Stimulated activated CD4-positive, alpha-beta T cell treated with anti-CD3 and anti-CD28 coated beads, TNF-alpha, amount 100 ng/mL, for 1 hour (primary cell): ENCODE measurements at places on chromosomes 12 and 14.

DNA sequence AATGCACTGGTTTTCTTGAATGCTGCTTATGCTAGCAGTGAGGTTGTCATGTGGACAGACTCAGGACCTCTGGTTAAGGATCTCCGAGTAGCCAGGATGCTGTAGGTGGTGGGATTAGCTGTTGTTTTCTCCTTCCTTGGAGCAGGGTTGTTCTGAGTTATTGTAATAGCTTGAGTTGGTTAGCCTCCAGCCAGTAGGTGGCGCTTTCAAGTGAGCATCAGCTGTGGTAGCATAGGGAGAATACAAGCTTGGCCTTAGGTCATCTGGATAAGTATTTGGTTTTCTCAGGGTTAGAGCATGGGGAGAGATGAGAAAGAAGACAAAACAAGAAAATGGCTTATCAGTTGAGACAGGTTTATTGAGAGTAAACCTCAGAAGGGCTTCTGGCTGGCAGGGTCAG is 299.7 kb upstream of the FBXO33 start:
- DNase-seq, result no peak

DNA sequence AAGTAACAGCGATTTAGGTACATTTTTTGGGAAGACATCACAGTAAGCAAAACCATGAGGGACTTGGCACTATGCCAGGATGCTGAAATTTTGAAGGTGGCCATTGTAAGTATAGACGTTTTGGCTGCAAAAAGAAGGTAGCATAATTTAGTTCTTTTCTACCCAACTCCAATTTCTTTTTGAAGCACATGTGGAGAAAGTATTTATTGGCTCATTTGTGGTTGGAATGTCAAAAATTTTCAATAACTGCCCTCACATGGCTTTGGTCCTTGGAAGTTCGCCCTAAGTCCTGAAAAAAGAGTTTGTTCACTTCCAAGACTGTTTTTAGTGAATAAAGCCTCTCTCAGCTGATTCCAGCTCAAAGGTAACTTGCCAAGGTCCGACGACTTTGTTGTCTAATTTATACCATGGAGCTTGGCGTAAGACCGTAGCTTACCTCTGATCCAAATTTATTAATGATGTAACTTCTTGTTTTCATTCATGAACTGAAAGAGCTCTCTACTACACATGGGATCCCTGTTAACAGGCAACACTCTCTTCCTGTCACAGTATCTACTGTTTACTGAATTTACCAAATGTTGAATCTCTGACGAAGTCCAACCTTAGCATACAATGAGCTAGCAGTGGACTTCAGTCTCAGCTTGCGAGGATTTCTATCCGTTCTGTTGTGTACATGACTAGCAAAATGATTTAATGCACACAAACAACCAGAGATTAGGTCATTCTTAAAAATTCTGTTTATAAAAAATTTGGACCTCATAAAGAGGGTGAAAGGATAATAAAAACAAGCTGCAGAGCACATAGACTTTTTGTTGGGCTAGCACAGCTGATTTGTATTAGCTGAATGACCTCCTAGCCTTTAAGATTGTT is 49.0 kb downstream of the MSRB3 start:
- DNase-seq, result no peak

GRCh38 chr14:102900631-102901571 is 21.6 kb upstream of the AMN start:
- DNase-seq, result no peak

GRCh38 chr14:105856676-105857219 is 330.4 kb downstream of the TMEM121 start:
- no peak for DNase-seq

DNA sequence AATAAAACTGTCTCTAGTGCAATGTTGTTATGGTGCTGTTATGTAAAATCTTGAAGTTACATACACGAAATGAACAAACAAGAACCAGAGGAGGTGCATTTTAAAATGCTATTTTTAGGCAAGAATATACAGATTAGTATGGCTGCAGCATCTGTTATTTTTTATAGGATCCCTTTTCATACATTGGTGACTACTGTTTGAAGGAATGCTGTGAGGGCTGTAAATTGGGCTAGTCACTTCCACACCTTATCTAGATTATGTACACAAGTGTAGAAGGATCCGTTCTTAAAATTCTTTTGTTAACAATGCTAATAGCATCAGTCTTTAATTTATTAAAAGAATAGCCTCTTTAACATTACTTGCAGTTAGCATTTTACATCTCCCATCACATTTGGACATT is 284.3 kb upstream of the MDGA2 start:
- DNase-seq, result no peak

- no peak for DNase-seq
Observed at GRCh38 chr12:111143271-111143670, 222.9 kb upstream of the MYL2 start.

GRCh38 chr14:98593361-98593761 is 678.6 kb downstream of the BCL11B start:
- DNase-seq, result no peak

GRCh38 chr14:98886982-98887381 is 385.0 kb downstream of the BCL11B start:
- DNase-seq, result no peak

DNA sequence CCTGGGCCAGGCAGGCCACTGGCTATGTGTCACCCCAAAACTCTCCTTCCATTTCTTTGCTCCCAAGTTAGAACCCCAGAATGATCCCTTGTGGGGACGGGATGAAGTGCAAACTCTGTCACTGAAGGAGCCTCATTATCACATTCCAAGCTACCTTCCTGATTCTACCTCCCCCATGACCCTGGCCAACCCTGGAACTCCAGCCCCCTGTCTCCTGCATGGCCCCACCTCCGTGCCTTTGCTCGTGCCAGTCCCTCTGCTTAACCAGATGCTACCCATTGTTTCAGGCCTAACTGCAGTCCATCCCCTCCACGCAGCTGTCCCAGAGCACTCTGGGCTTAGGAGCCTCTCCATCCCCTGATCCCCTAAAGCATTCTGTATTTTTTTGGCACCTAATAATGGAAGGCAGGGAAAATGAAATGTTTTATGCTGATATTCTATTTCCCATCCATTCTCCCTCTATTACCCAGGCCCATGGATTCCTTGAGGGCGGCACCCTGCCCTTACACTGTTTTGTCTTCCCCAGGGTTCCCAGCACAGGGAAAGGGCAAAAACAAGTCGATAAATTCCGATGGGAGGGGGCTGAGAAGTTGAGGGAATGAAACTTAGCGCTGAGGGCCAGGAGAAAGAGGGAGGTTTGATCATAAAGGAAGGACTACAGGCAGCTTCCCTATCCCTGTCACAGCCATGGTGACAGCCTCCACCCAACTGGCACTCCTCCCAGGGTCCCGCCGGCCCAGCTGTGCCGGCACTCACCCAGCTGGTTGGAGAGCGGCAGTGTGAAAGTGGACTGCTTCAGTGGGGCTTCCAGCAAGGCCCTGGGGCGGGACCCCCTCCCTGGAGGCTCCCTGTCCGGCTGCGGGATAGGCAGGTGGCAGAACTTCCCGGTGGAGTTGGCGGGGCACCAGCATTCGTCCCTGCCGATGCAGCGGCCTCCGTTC is 58.1 kb downstream of the ISCA2 start:
- no peak for DNase-seq

DNA sequence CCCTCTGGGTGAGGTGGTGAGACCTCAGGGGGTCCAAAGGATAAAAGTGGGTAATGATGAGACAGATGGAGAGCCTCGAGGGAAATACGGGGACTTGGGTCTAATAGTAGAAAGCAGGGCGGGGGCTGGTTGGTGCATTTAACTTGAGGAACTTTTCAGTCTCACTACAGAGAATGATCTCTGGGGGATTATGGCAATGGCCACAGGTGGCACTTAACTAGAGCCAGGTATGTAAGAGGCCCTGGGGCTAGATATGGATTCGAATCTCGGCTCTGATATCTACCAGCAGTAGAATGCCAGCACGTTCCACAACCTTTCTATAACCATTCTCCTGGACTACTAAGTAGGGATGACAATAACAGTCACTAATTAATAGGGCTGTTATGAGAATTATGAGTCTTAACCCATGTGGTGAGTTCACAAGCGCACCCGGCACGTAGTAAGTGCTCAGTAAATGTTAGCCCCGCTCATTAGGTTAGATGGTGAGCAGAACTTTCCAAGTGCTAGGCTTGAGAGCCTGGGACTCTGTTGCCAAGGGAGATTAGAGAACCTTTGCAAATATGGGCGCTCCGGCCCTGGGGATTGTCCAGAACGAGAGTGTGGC is 888 bp upstream of the PLXNC1 start:
- no peak for DNase-seq

DNA sequence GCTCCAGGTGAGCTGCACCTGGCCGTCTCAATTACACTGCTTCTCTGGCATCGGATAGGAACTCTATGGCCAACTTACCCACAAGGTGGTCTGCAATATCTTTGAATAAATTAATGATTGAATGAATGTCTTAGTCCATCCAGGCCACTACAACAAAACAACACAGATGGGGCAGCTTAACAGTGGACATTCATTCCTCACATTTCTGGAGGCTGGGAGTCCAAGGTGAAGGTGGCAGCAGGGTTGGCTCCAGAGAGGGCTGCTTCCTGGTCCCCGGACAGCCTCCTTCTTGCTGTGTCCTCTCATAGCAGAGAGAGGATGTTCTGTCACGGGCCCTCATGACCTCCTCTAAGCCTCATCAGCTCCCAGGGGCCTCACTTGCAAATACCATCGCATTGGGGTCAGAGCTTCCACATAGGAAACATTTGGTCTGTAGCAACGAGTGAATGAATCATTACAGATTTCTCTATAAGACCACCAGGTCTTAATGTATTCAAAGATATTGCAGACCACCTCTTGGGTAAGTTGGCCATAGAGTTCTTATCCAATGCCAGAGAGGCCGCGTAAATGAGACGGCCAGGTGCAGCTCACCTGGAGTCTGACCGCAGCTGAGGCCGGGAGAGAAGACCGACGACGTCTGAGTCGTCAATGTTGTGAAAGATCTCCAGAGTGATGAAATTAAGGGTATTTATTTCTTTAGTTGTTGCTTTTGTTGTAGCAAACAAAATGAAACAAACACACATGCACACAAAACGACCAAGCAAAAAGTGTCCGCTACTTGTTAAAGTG is 182.7 kb upstream of the C14orf180 start:
- DNase-seq, result no peak

DNA sequence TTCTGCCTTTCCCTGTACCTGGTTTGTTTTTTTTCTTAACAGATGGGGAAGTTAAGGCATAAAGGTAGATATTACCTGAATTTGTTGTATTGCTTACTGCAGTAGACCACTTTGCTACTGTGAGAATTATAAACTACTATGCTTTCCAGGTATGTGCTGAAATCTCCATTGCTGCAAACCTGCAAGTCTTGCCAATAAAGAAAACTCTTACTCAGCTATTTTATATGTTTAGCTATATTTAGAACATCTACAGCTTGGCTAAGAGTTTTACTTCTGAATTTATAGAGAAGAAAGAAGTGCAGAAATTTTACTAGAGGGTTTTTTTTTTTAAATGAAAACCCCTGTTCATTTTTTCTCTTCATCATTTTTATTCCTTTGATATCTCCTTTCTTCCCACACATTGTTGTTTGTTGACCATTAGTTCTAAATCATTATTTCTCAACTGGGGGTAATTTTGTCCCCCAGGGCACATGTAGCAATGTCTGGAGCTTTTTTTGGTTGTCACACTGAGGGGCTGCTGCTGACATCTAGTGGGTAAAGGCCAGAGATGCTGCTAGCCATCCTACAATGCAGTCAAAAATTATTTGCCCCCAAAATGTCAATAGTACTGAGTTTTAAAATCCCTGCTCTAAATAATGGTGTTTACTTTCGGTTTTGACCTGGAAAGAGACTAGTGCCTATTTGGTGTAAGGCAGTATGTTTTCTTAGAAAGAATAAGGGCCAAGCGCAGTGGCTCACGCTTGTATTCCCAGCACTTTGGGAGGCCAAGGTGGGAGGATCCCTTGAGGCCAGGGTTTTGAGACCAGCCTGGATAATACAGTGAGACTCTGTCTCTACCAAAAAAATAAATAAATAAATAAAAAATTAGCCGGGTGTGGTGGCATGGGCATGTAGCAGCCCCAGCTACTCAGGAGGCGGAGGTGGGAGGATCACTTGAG is 48.6 kb downstream of the PCNX1 start:
- DNase-seq, result no peak

DNA sequence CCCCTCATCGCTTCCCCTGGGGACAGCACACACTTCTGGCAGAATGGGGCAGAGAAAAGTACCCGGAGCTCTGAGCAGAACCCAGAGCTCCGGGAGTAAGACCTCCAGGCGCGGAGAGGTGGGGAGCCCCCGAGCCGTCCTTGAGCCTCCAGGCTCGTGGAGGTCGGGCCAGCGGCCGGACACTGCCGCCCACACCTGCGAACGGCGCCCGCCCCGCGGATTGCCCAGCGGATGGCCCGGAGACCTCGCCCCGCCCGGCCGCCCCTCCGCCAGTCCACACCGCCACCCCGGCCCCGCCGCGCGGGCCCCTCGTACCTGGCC is 344 bp downstream of the SPTLC2 start:
- DNase-seq, result no peak

DNA sequence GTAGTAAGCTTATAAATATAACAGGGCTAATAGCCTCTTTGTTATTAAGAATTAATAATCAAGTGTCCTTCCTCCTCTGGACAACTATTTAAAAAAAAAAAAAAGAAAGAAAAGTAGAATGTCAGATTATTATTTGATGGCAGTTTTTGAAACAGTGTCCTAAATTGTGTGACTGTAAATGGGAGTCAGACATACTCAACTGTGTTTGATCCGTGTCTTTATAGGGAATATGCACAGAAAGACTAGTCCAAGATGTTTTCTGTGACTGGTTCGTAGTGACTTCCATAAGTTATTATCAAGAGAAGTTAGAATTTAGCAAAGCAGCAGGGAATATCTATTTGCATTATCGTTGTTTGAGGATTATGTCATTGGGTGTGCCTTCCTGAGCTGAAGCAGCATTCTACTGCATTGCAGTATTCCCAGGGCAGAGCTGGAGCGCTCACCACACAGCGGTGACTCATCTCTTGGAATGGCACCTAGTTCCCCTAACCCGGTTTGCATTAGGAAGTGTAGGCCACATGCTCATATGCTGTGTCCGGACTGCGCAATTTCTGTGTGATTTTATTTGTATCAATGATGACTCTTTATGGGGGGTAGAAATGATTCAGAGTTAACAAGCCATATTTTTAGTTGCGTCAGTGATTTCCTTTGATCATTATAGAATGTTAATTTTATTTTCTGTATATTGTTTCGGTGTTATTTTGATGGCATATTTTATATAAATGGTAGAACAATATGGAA is 7.9 kb downstream of the DYNC1H1 start:
- DNase-seq, result no peak

GRCh38 chr12:10722905-10723746 is at the start of gene YBX3:
YBX3 (minus strand) TSS chr12:10723323; CDS start chr12:10723111, 212 bp downstream.
- no peak for DNase-seq

- DNase-seq, result no peak
Observed at GRCh38 chr12:85424581-85425348, 144.7 kb downstream of the ALX1 start.

GRCh38 chr12:46775796-46776195 is 50.0 kb downstream of the SLC38A4 start:
- no peak for DNase-seq

DNA sequence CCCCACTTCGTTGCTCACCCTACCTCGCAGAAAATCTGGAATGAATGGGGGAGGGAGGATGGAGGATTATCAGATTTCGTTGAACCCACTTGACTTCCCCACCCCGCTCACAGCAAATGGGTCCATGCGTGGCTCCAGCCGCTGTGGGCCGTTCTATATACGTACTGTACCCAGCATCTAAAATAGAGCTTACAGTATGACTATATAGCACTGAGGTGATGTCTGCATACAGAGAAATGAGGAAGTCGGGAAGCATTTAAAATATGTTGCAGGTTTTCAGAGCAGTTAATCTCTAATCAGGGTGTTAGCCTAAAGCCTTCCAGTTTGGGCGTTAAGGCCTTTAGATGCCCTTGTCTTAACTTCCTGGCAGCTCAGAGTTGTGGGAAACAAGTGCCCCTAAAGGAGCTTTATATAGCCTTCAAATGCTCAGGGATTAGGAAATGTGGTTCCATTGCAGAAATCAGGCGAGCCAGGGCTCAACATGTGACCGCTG is 1.4 kb downstream of the BICDL1 start:
- no peak for DNase-seq
